ENCODE measurements at places on chromosomes 7 and 10.

GRCh38 chr7:158236400-158236799, 351.2 kb downstream of the PTPRN2 start:
- DNase-seq, result peak; percentile 80

- no peak for DNase-seq
Measured at GRCh38 chr7:141738592-141739013, 445 bp downstream of the SSBP1 start.

DNA sequence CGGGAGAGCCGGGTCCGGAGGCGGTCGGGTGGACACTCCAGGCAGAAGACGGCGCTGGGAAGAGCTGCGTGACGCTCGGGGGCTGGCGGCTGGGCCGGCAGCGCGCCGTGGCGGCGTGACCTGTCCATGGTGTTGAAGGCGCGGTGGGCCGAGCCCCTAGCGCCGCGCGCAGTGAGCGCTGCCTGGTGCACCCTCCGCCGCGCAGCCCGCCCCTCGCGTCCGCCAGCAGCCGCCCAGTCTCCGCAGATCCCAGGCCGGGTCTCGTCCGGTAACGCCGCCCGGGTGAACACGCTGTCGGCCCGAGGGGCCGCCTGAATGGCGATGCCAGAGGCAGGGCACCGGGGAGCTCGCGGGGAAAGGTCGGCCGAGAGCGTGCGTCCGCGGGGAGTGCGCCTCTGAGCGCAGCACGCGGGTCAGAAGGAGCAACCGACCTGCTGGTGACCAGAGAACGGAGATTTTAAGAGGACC, 657 bp upstream of the TMEM178B start:
- no peak for DNase-seq

- no peak for DNase-seq
Measured at GRCh38 chr10:123945325-123945920, 53.8 kb upstream of the CPXM2 start.

GRCh38 chr10:24904824-24905223, 47.6 kb downstream of the PRTFDC1 start:
- no peak for DNase-seq

DNA sequence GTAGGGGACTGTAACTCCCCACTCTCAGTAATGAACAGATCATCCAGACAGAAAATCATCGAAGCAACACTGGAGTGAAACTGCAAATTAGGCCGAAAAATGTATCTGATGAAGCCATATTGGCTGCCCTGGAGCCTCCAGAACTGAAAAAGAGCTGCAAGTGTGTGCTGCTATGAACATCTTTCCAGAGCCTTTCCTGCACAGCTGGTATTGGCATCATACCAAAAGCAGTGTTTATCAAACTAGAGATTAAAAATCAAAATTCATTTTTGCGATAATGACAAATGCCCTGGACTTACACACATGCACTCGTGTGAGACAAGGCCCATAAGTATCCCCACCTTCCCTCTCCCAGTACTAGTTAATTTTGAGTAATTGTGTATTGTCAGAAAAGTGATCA, 6.8 kb upstream of the CLDN12 start:
- DNase-seq, result no peak

DNA sequence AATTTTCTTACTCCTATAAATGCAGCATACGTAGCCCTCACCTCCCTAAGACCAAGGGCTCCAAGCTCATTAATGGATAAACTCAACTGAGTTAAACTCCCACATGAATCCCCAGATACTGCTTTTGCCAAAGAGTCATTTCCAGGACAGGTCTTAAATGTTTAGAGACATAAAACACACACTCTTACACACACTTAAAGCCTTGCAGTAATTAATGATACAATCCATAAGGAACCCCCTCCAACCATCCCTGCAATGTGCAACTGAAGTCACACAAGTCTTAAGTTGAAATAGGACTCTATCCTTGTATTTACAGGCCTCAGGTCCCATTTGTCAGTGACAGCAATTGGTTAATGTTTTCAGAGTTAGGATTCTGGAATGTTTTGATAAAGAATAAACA, 194.1 kb downstream of the FANK1 start:
- DNase-seq, result no peak

DNA sequence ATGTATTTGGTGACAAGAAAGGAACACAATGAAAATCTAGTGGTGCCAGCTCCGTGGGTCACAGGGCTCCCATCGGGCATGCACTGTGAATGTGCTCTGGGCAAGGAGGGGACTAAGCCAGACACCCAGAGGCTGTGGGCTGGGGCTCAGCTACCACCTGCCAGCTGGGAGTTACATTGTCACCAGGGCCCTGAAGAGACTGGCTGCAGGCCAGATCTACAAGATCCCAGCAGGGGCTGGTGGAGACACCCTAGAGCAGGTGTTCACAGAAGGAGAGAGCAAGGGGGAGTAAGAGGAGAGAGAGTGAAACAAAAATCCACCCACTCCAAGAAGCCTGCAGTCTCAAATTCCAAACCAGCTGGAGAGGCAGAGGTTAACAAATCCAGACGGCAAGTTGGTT, 116.6 kb upstream of the ADCY1 start:
- DNase-seq, result no peak

DNA sequence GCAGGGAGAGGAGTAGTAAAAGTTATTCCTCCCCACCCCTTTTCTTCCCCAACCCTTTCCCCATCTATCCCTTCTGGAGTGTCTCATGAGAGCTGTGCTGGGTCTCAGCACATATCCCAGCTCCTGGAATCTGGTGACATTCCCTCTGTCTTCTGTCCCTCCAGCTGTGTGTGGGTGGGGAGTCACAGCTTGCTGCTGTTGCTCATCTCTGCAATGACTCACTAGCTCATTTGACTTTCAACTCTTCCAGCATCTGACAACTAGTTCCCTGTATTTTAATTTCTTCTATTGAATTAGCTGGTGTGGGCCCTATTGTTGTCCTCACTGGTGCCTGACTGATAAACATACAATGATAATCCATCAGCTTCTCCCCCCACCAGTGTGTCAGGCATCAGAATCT, 198.9 kb upstream of the AUTS2 start:
- no peak for DNase-seq
